ENCODE measurements at places on chromosomes 16 and 17. TPM values are rescaled to one million over a fixed set of nuclear protein-coding genes. Genes with fewer than 3 reads are reported as not detected.

KRT36 gene
- total RNA-seq = not detected

ALDOA gene
- 580 TPM for total RNA-seq

SPN gene
- total RNA-seq = 0.60 TPM

RRN3 gene
- total RNA-seq = 15.0 TPM

TNK1 gene
- total RNA-seq = 2.9 TPM

SSH2 gene
- total RNA-seq = 10.1 TPM

CACNB1 gene
- total RNA-seq = 0.27 TPM

NPIPA3 gene
- total RNA-seq = not detected

SNX20 gene
- total RNA-seq = 0.86 TPM

OR3A3 gene
- not detected for total RNA-seq

EXOC3L1 gene
- total RNA-seq = 1.8 TPM

TBC1D10B gene
- total RNA-seq = 12.2 TPM

KCTD19 gene
- not detected for total RNA-seq

GRCh38 chr17:3722716-3723115 is 987 bp upstream of the HASPIN start:
- no peak for DNase-seq

GRCh38 chr17:58301504-58302150 is 20.9 kb upstream of the MPO start:
- no peak for DNase-seq

DNA sequence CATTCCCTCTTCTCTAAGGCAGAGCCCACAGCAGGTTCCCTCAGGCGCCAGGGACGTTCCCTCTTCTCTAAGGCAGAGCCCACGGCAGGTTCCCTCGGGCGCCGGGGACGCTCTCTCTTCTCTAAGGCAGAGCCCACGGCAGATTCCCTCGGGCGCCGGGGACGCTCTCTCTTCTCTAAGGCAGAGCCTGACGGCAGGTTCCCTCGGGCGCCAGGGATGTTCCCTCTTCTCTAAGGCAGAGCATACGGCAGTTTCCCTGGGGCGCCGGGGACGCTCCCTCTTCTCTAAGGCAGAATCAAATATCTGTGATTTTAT is 24.3 kb downstream of the ACSF3 start:
- DNase-seq = peak; percentile 18

GRCh38 chr17:33073416-33073815 is 81.8 kb downstream of the SPACA3 start:
- no peak for DNase-seq

- DNase-seq = no peak
These were observed 34.9 kb downstream of the UBE2G1 start for GRCh38 chr17:4331614-4332013.

GRCh38 chr17:75720656-75721462 is at the start of gene ITGB4:
TSS of gene ITGB4 (plus strand) at chr17:75721459. CDS start at chr17:75724704, 3,245 bp downstream.
- no peak for DNase-seq

DNA sequence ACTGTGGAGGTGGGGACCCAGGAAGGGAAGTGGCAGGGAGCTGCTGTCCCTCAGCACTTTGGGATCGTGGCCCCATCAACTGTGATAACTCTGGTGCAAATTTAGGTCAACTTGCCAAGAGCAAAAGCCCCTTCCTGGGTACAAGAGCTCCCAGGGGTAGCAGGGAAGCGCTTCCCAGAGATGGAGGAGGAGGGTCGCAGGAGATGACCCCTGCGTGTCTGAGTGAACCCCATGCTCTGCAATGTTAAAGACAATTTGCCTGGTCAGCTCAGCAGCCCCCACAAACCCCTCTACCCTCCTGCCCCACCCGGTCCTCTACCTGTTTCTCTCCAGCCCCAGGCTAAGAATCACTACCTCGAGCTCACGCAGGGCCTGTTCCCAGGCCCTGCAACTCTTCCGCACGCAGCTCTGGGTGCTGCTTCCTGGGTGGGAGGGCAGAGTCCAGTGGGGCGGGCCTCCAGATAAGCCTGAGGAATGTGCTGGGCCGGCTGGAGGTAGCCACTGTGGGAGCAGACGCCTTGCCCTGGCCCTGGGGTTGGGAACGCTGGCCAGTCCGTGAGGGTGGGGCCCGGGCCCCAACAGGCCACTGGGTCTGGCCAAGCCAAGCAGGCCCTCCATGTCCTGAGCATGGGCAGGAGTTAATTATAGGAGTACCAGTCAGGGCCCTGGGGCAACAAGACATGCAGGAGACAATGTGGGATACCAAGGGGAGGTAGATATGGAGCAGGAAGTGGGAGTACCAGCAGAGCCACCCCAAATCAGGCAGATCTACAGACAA is 6.1 kb downstream of the DOK4 start:
- DNase-seq = peak; percentile 83

GRCh38 chr17:44220213-44221083 is 973 bp upstream of the UBTF start:
- peak; percentile 61 for DNase-seq

GRCh38 chr16:87492721-87493607 is at the start of gene ZCCHC14:
TSS of gene ZCCHC14 (minus strand) at chr16:87493024. CDS start at chr16:87492238, 786 bp downstream.
- DNase-seq = peak; percentile 100

DNA sequence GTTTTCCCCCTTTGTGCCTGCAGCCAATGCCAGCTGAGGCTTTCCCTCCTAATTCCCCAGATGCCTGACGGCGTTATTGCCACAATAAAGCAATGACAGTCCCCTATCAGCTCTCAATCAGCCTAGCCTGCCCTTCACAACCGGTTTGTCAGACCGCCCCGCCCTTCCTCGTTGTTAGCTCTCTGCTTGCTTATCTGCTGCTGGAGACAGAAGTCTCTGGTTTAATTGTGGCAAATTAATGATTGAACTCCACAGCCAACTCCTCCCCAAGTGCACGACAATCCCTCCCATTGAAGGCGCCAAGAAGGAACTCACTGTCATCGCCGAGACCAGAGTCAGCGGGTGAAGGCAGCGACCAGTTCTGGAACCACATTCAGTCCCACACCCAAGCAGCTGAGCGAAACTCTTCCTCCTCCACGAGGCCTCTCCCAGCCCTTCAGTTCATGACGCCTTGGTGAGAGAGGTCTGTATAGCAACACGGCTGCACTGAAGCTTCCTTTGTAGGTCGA is 474.4 kb downstream of the SLC39A11 start:
- DNase-seq = no peak

DNA sequence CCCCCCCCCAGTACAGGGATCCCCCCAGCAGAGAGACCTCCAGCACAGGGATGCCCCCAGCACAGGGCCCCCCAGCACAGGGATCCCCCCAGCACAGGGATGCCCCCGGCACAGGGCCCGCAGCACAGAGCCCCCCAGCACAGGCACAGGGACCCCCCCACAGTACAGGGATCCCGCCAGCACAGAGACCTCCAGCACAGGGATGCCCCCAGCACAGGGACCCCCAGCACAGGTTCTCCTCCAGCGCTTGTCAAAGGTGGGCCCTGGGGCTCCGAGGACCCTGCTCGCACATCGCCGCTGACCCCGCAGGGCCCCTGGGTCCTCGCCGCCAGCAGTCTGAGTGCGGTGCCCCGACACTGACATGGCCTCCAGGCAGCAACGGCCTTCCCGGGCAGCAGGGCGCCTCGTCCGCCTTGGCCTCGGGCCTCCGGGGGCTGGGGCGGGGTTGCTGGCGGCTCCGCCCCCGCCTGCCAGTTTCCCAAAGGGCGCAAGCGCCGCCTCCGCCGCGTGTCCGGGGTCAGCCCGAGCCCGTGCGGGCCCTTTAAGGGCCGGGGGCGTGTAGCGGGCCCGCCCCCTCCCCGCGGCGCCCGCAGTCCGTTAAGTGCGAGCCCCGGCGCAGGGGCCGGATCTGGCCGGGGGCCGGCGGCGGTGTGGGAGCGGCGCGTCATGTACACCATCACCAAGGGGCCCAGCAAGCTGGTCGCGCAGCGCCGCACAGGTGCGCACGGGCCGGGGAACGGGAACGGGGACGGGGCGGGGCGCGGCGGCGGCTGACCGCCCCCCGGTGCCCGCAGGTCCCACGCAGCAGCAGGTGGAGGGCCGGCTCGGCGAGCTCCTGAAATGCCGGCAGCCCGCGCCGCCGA is at the start of gene MCRIP2:
Gene MCRIP2 (plus strand): TSS at position 503 of the 863 bp plus-strand sequence. CDS start 164 bp downstream, at position 667.
- peak; percentile 94 for DNase-seq

GRCh38 chr16:68406458-68407152 is 41.7 kb downstream of the SMPD3 start:
- DNase-seq = no peak

DNA sequence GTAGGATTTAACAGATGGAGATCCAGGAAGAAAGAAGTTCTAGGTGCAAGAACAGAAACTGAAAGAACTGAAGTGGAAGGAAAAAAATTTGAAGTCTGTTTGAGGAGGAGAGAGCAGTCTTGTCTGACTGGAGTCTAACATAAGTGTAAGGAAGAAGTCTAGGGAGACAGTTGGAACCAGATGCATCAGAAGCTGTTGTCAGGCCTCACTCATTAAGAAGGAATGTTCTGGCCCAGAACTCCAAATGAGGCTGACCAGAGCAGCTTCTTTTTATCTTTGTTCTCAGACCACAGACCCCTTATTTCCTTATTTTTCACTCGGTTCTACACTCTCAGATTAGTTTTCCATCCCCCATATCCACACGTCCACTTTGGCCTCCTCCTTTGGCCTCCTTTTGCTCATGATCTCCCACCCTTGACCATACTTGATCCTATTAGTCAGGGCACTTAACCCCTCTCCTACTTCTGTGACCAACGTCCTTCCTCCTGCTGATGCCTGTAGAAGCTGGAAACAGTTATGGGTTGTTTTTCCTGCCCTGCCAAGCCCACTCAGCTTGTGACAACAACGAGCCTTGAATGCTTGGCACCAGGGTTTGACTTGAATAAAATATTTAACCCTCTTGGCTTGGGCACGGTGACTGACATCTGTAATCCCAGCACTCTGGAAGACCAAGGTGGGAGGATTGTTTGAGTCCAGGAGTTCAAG is 7.0 kb upstream of the MYH2 start:
- DNase-seq = no peak

DNA sequence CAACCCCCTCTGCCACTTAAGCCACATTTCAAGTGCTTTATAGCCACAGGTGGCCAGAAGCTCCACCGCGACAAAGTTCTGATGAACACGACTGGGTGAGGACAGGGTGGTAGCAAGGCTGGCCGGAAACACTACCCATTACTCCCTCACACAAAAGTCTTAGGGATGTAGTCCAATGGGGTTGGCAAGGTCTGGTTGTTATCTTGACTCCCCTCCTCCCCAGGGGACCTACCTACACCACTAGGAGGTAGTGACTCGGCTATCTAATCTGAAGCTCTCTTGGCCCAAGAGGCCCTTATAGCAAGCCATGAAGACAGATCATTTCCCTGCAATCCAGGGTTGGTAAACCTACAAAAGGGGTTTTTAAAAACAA is 8.4 kb downstream of the LITAFD start:
- DNase-seq = peak; percentile 16

DNA sequence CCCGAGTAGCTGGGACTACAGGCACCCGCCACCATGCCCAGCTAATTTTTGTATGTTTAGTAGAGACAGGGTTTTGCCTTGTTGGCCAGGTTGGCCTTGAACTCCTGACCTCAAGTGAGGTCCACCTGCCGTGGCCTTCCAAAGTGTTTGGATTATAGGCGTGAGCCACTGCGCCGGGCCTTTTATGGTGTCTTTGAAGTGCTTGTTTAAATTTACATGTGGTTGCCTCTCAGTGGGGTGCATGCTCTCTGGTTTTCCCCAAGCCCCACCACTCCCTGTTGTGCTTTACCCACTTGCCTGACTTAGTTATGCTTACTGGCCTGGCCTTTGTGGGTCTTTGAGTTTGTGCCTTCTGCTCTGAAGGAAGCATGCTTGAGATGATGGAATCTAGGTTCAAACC is 132.0 kb downstream of the PRKCB start:
- no peak for DNase-seq

DNA sequence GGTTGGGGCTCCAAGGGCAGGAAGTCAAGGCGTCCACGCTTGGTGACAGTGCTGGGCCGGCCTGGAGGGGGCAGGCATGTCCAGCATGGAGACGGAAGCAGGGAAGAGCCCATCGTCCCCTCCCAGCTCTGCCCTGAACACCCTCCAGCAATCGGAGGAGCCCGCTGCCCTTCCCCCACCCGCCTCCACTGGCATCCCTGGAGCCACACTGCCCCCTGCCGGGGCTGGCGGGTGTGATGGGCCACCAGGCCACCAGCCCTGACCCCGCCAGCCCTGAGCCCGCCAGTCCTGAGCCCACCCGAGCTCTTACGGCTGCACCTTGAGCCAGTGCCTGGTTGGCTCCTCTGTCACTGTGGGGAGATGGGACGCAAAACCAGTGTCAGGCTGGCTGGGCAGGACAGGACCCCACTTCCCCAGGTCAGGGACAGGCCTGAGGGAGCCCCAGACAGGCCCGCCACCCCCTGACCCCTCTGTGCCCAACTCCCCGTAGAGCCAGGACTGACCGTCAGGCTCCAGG is 4.1 kb upstream of the CDH15 start:
- DNase-seq = peak; percentile 84

DNA sequence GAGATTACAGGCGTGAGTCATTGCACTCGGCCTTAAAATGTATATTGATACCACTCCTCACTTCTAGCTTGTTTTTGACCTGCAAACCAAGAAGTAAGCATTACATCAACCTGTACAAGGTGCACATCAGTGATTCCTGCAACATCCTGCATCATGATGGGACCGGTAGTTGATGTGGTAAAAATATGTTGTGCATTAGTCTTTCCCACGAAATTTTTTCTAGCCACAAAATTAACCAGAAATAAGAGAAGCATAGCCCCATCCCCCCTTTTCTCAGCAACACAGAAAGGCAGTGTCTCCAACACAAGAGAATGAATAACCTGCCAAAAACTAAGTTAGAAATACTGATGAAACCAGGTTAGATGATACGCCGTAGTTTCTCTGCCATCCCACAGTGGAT is 21.1 kb upstream of the NSMCE1 start:
- no peak for DNase-seq

DNA sequence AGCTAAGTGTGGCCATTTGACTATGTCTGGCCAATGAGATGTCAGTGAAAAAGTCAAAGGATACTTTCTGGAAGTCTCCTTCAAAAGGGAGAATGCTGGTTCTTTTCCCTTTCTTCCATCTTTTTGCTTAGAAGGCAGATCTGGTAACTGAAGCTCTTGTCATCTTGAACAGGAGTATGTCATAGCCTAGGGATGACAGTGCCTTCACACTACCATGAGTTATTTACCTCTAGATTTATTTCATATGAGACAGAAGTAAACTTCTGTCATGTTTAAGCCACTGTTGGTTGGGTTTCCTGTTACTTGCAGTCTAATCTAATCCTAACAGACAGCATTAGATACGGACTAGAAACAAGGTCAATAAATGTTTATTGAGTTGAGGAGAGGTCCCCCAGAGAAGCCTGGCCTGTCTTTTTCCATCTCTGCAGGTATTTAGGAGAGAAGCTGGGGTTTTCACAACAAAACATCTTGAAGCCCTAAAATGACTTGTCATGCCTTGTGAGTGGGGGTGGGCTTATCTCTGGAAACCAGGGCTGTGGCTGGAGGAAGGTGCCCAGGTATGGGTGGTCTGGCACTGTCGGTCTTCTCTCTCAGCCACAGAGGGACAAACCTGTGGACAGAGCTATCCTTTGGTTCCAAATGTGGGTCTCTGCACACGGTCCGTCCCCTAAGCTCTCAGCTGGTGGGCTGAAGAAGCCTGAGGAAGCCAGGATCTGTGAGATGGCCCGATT is 28.5 kb downstream of the TMEM98 start:
- DNase-seq = no peak

- DNase-seq = no peak
These were observed 81.6 kb upstream of the CHMP6 start for GRCh38 chr17:80910043-80910442.

GRCh38 chr16:24164416-24164815 is 91.7 kb upstream of the CACNG3 start:
- no peak for DNase-seq

- DNase-seq = no peak
These were observed 9.4 kb downstream of the MAP3K14 start for GRCh38 chr17:45307290-45308015.

Data from right lobe of liver (tissue), 6 donors.